ENCODE measurements at places on chromosomes 16 and 17.
A peak's percentile ranks its signal among the peaks of the same experiment; 100 is the strongest.

GRCh38 chr17:57597531-57598453 lies 147.3 kb downstream of the CCDC182 start:
- DNase-seq, result peak; percentile 81

- DNase-seq, result no peak
Observed at GRCh38 chr17:1999557-2000251, 25.4 kb downstream of the RTN4RL1 start.

DNA sequence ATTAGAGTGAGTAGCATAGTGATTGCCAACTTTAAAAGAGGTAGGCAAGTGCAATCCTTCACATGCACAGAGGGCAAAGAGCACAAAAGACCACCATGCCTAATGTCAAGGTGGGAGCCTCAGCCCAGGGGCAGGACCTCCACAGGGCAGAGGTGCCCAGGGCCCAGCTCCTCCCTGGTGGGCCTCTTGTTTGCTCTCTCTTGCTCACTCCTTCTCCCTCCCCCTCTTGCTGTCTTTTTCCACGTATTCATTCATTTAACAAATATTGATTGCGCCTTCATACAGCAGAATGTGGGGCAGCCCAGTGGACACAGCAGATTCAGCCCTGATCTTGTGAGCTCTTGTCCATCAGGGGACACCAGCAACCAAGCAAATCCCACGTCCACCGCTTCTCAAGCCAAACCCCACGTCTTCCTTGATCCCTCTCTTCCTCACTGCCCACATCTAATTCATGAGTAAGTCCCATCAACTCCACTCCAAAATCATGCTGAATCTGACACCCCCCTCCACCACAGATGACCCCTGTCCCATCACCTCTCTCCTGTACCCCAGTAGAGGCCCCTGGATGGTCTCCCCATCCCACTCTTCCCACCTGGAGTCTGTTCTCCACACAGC lies 44.1 kb upstream of the RPL38 start:
- DNase-seq, result no peak

- no peak for DNase-seq
Observed at GRCh38 chr17:13351046-13351445, 250.7 kb downstream of the HS3ST3A1 start.

DNA sequence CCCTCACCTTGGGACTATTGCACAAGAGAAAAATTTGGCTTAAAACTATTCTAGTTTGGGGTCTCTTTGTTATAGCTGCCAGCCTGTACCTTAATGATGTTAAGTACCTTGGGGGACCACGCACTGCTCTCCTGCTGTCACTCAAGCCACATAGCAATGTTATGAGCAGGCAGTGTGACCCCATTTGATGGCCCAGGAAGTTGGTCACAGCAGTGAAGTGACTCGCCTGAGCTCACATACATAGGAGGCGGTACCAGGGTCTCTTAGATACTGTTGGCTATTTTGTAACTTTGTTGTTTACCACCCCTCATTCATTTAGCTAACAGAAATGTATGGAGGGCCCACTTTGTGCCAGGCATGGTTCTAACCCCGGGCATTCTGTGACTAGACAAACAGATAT lies 16.4 kb downstream of the KCNG4 start:
- DNase-seq, result no peak

- no peak for DNase-seq
Observed at GRCh38 chr17:39132192-39132610, 19.2 kb downstream of the PLXDC1 start.

- no peak for DNase-seq
Observed at GRCh38 chr16:24499193-24499814, 40.1 kb upstream of the RBBP6 start.

- peak; percentile 86 for DNase-seq
Observed at GRCh38 chr17:48051706-48052486, 3.7 kb downstream of the NFE2L1 start.

DNA sequence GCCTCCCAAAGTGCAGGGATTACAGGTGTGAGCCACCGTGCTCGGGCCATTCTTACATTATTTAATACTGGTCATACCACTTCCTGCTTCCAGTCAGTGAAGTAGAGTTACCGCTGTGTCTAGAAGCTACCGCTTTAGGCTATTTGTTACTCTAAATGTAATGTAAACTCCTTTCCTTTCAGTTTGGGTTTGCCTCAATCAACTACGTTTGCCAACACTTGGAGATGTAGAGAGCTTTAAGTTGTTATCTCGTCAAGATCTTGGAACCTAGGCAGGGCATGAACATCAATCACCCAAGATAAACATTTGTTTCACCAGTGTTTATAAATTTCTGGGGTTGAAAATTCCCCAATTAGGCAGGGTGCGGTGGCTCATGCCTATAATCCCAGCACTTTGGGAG lies 275.9 kb downstream of the STX8 start:
- no peak for DNase-seq

- DNase-seq, result no peak
Observed at GRCh38 chr16:94918-95265, 16.9 kb downstream of the MPG start.

- no peak for DNase-seq
Observed at GRCh38 chr17:2485543-2485942, 26.1 kb downstream of the METTL16 start.

DNA sequence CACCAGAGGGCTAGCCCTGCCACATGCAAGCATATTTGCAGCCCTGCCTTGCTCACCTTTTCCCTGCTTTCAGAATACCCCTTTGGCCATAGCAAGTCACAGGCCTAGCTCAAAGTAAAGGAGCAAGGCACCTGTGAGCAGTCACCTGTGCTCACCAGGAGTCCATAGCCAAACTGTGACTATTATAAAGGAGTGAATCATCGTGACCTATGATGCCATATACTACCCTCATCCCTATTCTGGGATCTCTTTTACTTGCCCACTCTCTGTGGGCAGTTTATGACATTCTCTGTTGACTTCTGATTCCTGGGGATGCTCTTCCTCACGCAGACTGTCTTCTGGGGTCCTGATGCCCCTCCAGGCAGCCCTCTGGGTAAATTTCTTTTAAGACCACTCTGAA lies 200.5 kb upstream of the NLRP1 start:
- no peak for DNase-seq

DNA sequence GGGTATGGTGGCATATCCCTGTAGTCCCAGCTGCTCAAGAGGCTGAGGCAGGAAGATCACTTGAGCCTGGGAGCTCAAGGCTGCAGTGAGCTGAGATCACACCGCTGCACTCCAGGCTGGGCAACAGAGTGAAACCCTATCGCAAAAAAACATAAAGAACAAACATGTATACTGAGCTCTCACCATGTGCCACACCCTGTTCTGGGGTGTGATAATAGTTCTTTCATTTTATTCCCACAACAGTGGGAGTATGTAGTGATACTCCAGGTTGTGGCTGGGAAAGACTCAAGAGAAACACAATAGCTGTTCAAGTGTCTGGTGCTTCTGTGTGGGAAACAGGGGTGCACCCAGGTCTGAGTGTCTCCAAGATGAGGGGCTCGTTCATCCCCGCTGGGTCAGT lies 90.7 kb downstream of the SOCS1 start:
- DNase-seq, result no peak

DNA sequence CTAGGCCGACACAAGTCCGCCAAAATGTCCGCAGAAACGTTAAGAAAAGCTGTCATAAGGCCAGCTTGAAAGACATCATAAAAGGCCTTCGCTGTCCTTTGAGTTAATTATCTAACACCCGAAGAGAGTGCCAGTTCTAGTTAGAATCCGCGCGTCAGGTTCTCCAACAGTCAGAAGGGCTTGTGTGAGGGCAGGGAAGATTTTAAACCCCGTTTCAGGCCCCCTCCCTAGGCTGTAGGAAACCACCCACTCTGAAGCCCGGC lies 729 bp upstream of the CLTC start:
- DNase-seq, result no peak

DNA sequence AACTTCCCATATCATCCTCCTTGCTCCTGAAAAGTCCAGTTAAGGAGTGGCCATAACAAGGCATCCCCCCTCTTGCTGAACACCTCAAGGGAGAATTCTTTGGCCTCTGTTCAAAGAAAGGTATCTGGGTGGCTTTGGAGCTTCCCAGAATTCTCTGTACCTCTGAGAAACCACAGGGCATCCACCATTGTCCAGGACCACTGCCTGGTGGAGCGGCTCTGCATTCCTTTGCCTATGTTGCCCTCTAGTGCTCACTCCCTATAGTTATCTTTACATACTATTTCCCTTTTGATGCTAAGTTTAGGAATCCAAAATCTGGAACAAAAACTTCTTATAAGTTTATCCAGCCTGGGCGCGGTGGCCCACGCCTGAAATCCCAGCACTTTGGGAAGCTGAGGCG lies 30.3 kb downstream of the CHD9NB start:
- no peak for DNase-seq

DNA sequence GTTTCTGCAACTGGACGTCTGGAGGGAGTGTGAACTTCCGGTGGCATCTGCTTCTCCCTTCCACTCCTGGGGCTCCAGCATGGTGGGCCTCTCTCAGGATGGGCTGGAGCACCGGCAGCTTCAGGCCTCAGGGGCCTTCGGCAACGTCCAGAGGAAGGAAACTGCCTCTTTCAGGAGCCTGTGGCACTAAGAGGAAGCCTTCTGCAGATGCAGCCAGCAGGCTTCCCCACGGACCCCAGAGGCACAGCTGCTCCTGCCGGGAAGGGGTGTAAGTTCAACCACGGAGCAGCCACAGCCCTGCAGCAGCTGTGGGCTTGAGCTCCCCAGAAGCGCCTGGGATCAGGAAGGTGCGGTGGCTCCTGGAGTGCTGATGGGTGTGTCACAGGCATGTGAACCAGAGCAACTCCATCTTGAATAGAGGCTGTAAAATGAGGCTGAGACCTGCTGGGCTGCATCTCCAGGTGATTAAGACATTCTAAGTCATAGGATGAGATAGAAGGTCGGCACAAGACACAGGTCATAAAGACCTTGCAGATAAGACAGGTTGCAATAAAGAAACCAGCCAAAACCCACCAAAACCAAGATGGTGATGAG lies 50.8 kb upstream of the KLHDC4 start:
- no peak for DNase-seq

- no peak for DNase-seq
Observed at GRCh38 chr16:66004699-66005098, 361.8 kb upstream of the CDH5 start.

GRCh38 chr16:77116856-77117255 lies 74.1 kb upstream of the MON1B start:
- DNase-seq, result no peak
